ENCODE measurements at places on chromosomes 4 and X. TPM values are rescaled to one million over a fixed set of nuclear protein-coding genes. Genes with fewer than 3 reads are reported as not detected.

The MEPE gene
- not detected for total RNA-seq

DNA sequence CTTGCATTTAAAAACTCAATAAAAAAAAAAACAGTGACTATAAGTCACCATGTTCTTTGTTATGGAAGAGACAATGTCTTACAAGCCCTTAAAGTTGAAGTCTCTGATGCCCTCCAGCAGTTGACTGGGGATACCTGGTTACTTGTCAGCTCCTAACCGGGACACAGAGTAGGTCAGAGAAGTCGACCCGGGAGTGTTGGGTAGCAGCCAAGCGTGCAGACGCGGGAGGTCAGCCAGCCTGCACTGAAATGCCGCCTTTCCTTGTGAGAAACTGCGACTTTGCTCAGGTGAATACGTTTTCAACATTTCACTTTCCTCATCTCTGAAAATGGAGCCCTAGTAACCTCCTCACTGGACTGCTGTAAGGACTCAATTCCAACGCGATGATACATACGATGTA, 81.8 kb downstream of the F11 start:
- H3K27me3 ChIP-seq, result peaks cover 24% of the 10 kb centered on the region
- no peak overlapping the region for H3K4me3 ChIP-seq
- DNase-seq, result no peak
- H3K27ac ChIP-seq, result no peak overlapping the region
- H3K36me3 ChIP-seq, result no peaks in the 10 kb centered on the region

GRCh38 chr4:112523764-112524505, 8.0 kb upstream of the NEUROG2 start:
- no peaks in the 10 kb centered on the region for H3K36me3 ChIP-seq
- H3K27ac ChIP-seq, result no peak overlapping the region
- DNase-seq, result peak; percentile 83
- peaks cover 5% of the 10 kb centered on the region for H3K4me1 ChIP-seq
- peak overlapping the region; percentile 73 for H3K4me3 ChIP-seq

GRCh38 chr4:48189731-48190130, 55.7 kb upstream of the TXK start:
- no peak for DNase-seq
- no peaks in the 10 kb centered on the region for H3K36me3 ChIP-seq
- H3K27me3 ChIP-seq, result no peaks in the 10 kb centered on the region
- H3K4me1 ChIP-seq, result no peaks in the 10 kb centered on the region
- no peak overlapping the region for H3K4me3 ChIP-seq
- H3K27ac ChIP-seq, result no peak overlapping the region

The EXOC1L gene
- not detected for total RNA-seq

- DNase-seq, result no peak
- H3K36me3 ChIP-seq, result peaks cover 14% of the 10 kb centered on the region
- no peaks in the 10 kb centered on the region for H3K27me3 ChIP-seq
- peaks cover 26% of the 10 kb centered on the region for H3K4me1 ChIP-seq
- H3K27ac ChIP-seq, result peak overlapping the region; percentile 89
- H3K4me3 ChIP-seq, result peak overlapping the region; percentile 94
Observed at GRCh38 chr4:25161593-25161950, 1.3 kb upstream of the SEPSECS start.

The GAGE1 gene
- total RNA-seq, result not detected

DNA sequence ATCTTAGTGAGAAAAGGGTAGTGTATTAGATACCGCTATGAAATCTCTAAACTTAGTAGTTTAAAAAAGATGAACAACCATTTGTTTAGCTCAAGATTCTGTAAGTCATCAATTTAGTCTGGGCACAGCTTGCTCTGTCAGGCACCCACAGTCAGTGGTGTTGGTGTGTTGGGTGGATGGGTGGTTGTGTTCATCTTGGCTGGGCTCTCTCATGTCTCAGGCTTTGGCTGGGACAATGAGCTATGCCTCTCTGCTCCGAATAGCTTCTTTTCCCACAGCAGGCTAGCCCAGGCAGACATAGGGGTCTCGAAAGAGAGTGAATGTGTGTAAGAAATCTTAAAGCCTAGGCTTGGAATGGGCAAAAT, 127.0 kb upstream of the GATB start:
- no peak overlapping the region for H3K27ac ChIP-seq
- DNase-seq, result no peak
- H3K4me1 ChIP-seq, result no peaks in the 10 kb centered on the region
- H3K4me3 ChIP-seq, result no peak overlapping the region
- H3K36me3 ChIP-seq, result no peaks in the 10 kb centered on the region

GRCh38 chrX:56498756-56499155, 64.7 kb upstream of the UBQLN2 start:
- no peak for DNase-seq
- H3K4me3 ChIP-seq, result no peak overlapping the region
- H3K27ac ChIP-seq, result no peak overlapping the region
- no peaks in the 10 kb centered on the region for H3K4me1 ChIP-seq

The SRPK3 gene
- total RNA-seq, result not detected

- no peaks in the 10 kb centered on the region for H3K36me3 ChIP-seq
- no peak for DNase-seq
- no peaks in the 10 kb centered on the region for H3K27me3 ChIP-seq
- H3K4me1 ChIP-seq, result peaks cover 24% of the 10 kb centered on the region
- no peak overlapping the region for H3K27ac ChIP-seq
- H3K4me3 ChIP-seq, result no peak overlapping the region
Observed at GRCh38 chr4:165060938-165061337, 7.3 kb downstream of the TRIM75 start.

The NUDT6 gene
- total RNA-seq, result 8.2 TPM

GRCh38 chrX:79452881-79453280, 85.7 kb upstream of the ITM2A start:
- H3K4me1 ChIP-seq, result no peaks in the 10 kb centered on the region
- H3K27me3 ChIP-seq, result no peaks in the 10 kb centered on the region
- no peak overlapping the region for H3K4me3 ChIP-seq

DNA sequence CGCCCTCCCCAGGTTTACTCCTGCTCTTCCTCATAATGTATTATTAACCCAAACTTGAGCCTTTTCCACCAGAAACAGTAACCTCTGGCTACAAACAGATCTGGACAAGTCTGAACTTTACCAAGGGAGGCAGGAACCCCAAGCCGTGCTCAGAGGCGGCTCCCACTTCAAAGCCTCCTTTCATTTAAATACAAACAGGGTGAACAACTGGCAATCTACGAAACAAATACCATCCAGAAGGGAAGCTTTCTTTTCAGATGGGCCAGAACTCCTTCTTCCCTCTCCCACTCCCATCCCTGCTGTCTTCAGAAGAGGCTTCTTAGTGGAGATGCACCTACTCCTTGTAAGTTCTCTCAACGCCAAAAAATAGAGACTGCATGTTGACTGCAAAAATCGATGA, 2.1 kb upstream of the GPC4 start:
- H3K36me3 ChIP-seq, result no peaks in the 10 kb centered on the region
- peaks cover 35% of the 10 kb centered on the region for H3K4me1 ChIP-seq
- H3K27me3 ChIP-seq, result peaks cover 66% of the 10 kb centered on the region
- DNase-seq, result no peak

DNA sequence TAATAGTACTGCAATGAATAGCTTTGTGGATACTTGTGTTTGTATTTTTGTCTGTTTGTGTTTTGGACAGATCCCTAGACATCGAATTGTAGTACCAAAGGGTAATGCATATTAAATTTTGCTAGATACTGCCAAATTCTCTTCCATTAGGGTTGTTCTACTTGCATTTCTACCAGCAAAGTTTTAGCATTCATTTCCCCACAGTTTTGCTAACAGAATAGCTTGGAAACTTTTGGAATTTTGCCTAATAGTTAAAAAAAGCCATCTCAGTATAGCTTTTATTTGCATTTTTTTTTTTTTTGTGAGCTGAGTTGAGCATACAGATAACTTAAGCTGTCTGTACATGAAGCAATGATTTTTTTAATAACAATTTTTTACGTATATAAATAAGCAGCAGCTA, 1084.9 kb downstream of the ADGRL3 start:
- H3K27me3 ChIP-seq, result no peaks in the 10 kb centered on the region
- no peak overlapping the region for H3K4me3 ChIP-seq
- DNase-seq, result no peak
- H3K4me1 ChIP-seq, result peaks cover 5% of the 10 kb centered on the region
- H3K27ac ChIP-seq, result no peak overlapping the region

- H3K27ac ChIP-seq, result no peak overlapping the region
- peak overlapping the region; percentile 68 for H3K4me3 ChIP-seq
- DNase-seq, result no peak
- peaks cover 48% of the 10 kb centered on the region for H3K27me3 ChIP-seq
- H3K4me1 ChIP-seq, result peaks cover 11% of the 10 kb centered on the region
Observed at GRCh38 chrX:21373637-21374162, 518 bp upstream of the CNKSR2 start.

DNA sequence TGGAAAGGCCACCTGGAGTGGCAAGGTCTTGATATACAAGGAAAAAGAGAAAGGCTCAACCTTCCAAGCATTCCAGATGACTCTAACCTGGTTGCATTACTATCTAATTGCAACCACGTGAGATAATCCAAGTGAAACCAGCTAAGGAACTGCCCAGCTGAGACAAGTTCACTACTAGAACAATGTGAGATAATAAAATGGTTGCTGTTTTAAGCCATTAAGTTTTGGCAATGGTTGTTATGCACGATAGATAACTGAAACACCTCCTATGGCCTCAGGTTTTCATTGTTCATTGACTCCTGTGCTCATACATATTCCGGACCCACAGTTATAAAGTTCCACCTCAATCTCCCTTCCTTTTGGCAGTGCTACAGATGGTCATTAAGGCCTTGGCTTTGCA, 9.2 kb upstream of the CXorf66 start:
- no peaks in the 10 kb centered on the region for H3K4me1 ChIP-seq
- H3K4me3 ChIP-seq, result no peak overlapping the region
- H3K36me3 ChIP-seq, result no peaks in the 10 kb centered on the region
- H3K27ac ChIP-seq, result no peak overlapping the region
- H3K27me3 ChIP-seq, result peaks cover 31% of the 10 kb centered on the region
- no peak for DNase-seq

- no peaks in the 10 kb centered on the region for H3K36me3 ChIP-seq
- H3K27ac ChIP-seq, result no peak overlapping the region
- peaks cover 26% of the 10 kb centered on the region for H3K4me1 ChIP-seq
- no peak for DNase-seq
- no peak overlapping the region for H3K4me3 ChIP-seq
Observed at GRCh38 chr4:88860586-88860985, 163.0 kb upstream of the NAP1L5 start.

- H3K4me3 ChIP-seq, result no peak overlapping the region
- peaks cover 35% of the 10 kb centered on the region for H3K4me1 ChIP-seq
- H3K27ac ChIP-seq, result no peak overlapping the region
Observed at GRCh38 chrX:30881797-30882196, 7.3 kb downstream of the TAB3 start.

The HTR2C gene
- total RNA-seq, result 1.1 TPM

The RNF212 gene
- total RNA-seq, result 10.9 TPM

- no peak overlapping the region for H3K27ac ChIP-seq
- H3K4me3 ChIP-seq, result no peak overlapping the region
- H3K36me3 ChIP-seq, result no peaks in the 10 kb centered on the region
- no peaks in the 10 kb centered on the region for H3K4me1 ChIP-seq
Observed at GRCh38 chr4:175951794-175952193, 113.8 kb upstream of the WDR17 start.

DNA sequence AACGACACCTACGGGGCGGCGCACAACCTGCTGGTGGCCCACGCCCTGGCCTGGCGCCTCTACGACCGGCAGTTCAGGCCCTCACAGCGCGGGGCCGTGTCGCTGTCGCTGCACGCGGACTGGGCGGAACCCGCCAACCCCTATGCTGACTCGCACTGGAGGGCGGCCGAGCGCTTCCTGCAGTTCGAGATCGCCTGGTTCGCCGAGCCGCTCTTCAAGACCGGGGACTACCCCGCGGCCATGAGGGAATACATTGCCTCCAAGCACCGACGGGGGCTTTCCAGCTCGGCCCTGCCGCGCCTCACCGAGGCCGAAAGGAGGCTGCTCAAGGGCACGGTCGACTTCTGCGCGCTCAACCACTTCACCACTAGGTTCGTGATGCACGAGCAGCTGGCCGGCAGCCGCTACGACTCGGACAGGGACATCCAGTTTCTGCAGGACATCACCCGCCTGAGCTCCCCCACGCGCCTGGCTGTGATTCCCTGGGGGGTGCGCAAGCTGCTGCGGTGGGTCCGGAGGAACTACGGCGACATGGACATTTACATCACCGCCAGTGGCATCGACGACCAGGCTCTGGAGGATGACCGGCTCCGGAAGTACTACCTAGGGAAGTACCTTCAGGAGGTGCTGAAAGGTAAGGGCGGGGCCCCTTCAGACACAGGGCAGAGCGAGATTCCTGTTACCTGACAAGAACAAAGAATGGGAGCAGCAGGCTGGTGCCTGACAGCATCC, 11.7 kb downstream of the RPL9 start:
- H3K36me3 ChIP-seq, result peaks cover 7% of the 10 kb centered on the region
- no peak overlapping the region for H3K27ac ChIP-seq
- no peak for DNase-seq
- H3K27me3 ChIP-seq, result no peaks in the 10 kb centered on the region
- H3K4me1 ChIP-seq, result no peaks in the 10 kb centered on the region

DNA sequence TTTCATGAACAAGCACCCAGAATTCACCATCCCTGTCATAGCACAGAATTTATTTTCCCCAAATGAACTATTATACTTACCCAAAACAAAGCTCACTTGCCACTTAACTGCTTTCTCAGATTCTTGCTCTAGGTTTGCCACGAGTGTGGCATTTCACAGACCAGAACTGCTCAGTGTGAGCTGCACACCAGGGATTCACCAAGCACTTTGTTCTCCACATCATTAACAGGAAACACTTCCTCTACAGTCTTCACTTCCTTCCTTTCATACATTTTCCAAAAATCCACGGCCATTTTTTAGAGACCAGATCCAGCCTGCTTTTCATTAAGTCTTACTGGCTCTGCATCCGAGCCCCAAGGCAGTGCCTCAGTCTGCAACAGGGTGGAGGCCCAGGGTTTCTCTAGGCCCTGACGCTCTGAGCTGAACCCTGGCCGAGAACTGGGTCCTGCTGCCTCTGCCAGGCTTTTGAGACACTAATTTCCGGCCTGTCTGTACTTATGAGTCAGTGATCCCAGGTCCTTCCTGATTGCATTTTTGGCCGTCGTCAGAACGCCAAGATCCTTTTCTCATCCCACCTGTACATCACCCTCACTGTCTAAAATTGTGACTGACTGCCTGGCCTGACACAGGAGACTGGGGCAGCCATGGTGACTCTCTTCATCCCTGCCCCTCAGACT, 67.6 kb upstream of the MTNR1A start:
- H3K27me3 ChIP-seq, result no peaks in the 10 kb centered on the region
- H3K27ac ChIP-seq, result peak overlapping the region; percentile 57
- DNase-seq, result no peak

Measured in mesothelial cell of epicardium (in vitro differentiated cells).